ENCODE measurements at places on chromosomes 4 and X. TPM values are rescaled to one million over a fixed set of nuclear protein-coding genes. Genes with fewer than 3 reads are reported as not detected.

Gene GPR82
- total RNA-seq = not detected

Gene LIMCH1
- 48.4 TPM for total RNA-seq

Gene BMX
- 0.23 TPM for total RNA-seq

Gene FHIP1A
- total RNA-seq = 2.1 TPM

Gene TMEM128
- total RNA-seq = 45.9 TPM

Gene TRAM1L1
- 24.5 TPM for total RNA-seq

Gene AFF2
- 126 TPM for total RNA-seq

Gene CLDN34
- total RNA-seq = not detected

Gene TLR3
- total RNA-seq = 2.1 TPM

Gene MYL5
- total RNA-seq = 11.8 TPM

Gene SPANXA2
- not detected for total RNA-seq

Gene SATL1
- 2.5 TPM for total RNA-seq

Gene CT45A1
- total RNA-seq = not detected

Gene BEX5
- 57.9 TPM for total RNA-seq

Gene ITIH6
- total RNA-seq = not detected

Gene FAM149A
- 36.4 TPM for total RNA-seq

Gene HDX
- total RNA-seq = 13.8 TPM

Gene TLR1
- 8.3 TPM for total RNA-seq

Gene NAP1L2
- 65.3 TPM for total RNA-seq

Gene TEX13C
- not detected for total RNA-seq

Gene ZNF827
- total RNA-seq = 27.5 TPM

Gene GPRIN3
- total RNA-seq = 42.9 TPM

Gene TMPRSS11B
- total RNA-seq = not detected

Gene SOWAHB
- total RNA-seq = 0.92 TPM

Gene SSX4
- not detected for total RNA-seq

Gene SSX3
- total RNA-seq = not detected

Gene GAGE12D
- total RNA-seq = not detected

Gene VGLL1
- total RNA-seq = not detected

Gene XK
- 11.3 TPM for total RNA-seq

Gene PDE6B
- total RNA-seq = 9.2 TPM

Gene AKAP4
- total RNA-seq = not detected

Gene OTUD6A
- total RNA-seq = not detected

Gene COL25A1
- total RNA-seq = 62.1 TPM

Gene DCX
- 268 TPM for total RNA-seq

Gene CITED1
- total RNA-seq = 9.7 TPM

Gene SHROOM4
- total RNA-seq = 3.0 TPM

Gene ANXA10
- total RNA-seq = not detected

Gene PNCK
- 52.6 TPM for total RNA-seq
